Daoy (cell line): ENCODE measurements at places on chromosomes 6 and 20. TPM values are rescaled to one million over a fixed set of nuclear protein-coding genes. Genes with fewer than 3 reads are reported as not detected.

Gene LRP11
- total RNA-seq, result 60.6 and 73.0 TPM in 2 replicates

- DNase-seq, result no peak
These were observed 81.1 kb downstream of the LAMA4 start for GRCh38 chr6:112173221-112173804.

- DNase-seq, result no peak
These were observed 22.8 kb downstream of the DCBLD1 start for GRCh38 chr6:117505311-117505710.

DNA sequence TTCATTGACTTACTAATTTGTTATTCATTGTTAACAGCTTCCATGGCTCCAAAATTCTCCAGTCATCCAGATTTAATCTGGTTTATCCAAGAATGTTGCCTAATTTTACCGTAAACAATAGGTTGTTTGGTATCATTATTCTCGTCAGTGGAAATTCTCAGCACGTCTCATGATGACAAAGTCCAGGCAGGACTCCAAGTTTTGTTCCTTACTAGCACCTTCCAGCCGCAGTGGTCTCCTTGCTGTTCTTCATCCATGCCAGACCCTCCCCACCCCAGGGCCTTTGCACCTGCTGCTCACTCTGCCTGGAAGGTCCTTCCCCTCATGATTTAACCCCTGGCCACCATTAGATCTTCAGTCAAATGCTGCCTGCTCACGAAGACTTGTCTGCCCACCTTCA, 48.1 kb upstream of the NAA20 start:
- no peak for DNase-seq

- DNase-seq, result peak; percentile 97
These were observed 649 bp upstream of the RGL2 start for GRCh38 chr6:33299237-33299944.

Gene GMEB2
- 6.2 and 7.6 TPM in 2 replicates for total RNA-seq

DNA sequence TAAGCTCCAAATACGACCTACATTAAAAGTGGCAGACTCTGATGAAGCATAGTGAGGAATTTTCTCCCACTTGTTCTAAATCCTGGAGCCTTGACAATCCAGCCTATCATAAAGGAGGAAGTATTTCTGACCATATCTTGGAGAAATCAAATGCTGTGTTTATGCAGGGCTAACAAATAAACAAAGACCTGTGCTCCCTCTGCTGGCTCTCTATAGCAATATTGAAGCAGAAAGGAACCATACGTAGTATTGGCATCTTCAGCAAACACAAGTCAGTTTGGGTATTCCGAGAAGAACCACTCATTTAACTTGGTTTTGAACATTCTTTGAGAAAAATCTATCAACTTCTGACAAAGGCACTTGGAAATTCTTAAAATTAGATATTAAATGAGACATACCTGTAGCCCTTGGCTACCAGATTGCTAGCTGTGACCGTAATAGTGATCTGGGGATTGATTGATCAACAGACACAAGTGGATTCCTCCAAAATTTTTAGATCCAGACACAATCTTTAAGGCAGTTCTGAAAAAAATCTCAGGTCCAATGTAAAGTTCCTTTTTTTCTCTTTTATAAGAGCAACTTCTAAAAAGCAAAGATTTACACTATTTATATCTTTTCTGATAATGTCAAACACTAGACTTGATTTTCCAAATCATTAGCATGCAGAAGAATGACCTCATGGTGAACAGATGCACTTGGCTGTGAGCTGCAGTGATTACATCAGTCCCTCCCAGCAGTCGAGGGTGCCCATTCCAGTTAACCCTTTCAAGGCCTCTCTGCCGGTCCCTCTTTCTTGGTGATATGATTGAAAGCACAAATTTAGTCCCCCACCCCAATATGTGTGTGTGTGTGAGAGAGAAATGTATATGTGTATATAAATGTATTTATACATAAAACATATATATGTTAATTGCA, 40.2 kb downstream of the INSM1 start:
- DNase-seq, result no peak

- DNase-seq, result peak; percentile 82
These were observed 49.8 kb downstream of the SPATA2 start for GRCh38 chr20:49865559-49865958.

- no peak for DNase-seq
These were observed 67.3 kb downstream of the SCML4 start for GRCh38 chr6:107756660-107757355.

Gene PKHD1
- total RNA-seq, result under 0.01 TPM in 1 of 2 replicates, not detected in the other

- peak; percentile 9 for DNase-seq
These were observed 27.5 kb downstream of the TFAP2C start for GRCh38 chr20:56656632-56657031.

GRCh38 chr6:131754088-131754487, 43.3 kb upstream of the CTAGE9 start:
- DNase-seq, result no peak

Gene POFUT1
- 36.9 and 38.5 TPM in 2 replicates for total RNA-seq

DNA sequence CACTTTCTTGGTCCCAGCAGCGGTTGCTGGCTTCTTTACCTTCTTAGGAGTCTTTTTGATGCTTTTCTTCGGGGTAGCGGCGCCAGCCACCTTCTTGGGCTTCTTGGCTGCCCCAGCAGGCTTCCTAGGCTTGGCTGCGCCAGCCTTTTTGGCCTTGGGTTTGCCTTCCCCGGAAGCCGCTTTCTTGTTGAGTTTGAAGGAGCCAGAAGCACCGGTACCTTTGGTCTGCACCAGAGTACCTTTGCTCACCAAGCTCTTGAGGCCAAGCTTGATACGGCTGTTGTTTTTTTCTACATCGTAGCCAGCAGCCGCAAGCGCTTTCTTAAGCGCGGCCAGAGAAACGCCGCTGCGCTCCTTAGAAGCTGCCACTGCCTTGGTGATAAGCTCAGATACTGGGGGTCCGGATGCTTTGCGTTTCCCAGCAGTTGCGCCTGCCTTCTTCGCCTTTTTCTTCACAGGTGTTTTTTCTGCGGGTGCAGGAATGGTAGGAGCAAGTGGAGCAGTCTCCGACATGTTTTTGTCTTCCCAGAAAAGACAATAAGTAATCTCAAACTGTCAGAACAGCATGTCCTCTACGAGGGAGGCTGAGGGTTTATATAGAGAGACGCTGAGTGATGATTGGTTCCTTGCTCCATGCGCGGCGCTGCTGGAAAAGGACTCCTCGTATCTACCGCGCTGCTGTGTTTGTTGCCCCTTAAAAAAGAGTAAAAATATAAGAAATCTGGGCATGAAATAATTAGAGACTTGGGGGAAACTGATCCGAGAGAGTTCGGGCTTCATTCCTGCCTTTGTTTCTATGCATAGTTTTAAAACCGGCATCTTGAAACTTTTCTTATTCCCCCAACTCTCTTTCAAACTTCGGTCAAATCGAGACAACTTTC, 130.3 kb upstream of the BTN3A2 start:
- peak; percentile 77 for DNase-seq

- no peak for DNase-seq
These were observed 229.6 kb downstream of the EYA2 start for GRCh38 chr20:47124181-47124717.

Gene PIGT
- 51.3 and 58.7 TPM in 2 replicates for total RNA-seq

Gene ZBP1
- 0.11 TPM in 1 of 2 replicates, not detected in the other for total RNA-seq

Gene PDE7B
- total RNA-seq, result 0.17 and 0.65 TPM in 2 replicates

DNA sequence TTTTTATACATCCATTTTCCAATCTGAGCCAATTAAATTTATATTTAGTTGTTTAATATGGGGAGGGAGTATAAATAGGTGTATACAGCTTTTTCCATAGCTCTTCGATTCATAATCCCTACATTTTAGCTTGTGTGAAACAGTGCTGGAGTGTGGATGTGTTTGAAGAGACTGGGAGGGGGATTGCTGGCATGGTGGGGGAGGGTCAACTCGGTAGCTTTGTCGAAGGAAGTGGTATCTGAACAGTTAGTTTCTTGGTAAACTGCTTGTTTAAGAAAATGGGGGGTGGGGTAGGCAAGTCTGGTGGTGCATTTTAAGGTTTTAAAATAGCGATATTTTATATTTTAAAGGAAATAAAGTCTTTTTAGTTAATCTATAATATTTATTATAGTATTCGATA, 1.4 kb upstream of the LIN28B start:
- no peak for DNase-seq

Gene CLVS2
- under 0.01 TPM in 1 of 2 replicates, not detected in the other for total RNA-seq

DNA sequence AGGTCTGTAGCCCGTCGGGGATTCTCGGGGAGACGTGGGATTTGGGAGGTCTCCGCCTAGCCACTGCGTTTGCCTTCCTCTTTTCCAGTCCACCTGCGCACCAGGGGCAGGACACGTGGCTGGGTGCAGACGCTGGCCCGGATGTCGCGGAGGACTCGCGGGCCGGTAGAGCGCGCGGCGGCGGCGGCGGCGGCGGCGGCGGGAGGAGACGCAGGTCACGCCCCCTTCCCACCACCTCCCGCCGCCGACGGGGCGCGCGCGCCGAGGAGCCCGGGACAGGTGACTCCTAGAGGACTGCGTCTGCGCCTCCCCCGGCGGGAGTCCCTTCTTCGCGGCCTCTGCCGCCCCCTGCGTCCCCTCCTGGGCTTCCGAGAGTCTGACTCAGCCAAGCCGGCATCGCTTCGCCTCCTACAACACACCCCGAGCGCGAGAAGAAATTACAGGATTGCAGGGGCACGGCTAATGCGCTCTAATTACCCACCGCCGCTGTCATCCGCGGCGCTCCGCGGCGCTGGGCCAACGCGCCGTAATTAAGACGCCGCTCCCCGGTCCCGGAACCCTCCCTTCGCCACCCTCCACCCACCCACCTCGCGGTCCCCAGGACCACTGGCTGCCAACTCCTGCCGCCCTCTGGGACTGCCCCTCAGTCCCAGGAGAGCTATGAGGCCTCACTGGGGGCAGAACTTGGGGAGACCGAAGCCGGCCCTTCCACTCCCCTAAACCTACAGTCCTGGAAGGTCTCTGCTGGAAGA, 124.5 kb downstream of the MRPL14 start:
- peak; percentile 87 for DNase-seq

DNA sequence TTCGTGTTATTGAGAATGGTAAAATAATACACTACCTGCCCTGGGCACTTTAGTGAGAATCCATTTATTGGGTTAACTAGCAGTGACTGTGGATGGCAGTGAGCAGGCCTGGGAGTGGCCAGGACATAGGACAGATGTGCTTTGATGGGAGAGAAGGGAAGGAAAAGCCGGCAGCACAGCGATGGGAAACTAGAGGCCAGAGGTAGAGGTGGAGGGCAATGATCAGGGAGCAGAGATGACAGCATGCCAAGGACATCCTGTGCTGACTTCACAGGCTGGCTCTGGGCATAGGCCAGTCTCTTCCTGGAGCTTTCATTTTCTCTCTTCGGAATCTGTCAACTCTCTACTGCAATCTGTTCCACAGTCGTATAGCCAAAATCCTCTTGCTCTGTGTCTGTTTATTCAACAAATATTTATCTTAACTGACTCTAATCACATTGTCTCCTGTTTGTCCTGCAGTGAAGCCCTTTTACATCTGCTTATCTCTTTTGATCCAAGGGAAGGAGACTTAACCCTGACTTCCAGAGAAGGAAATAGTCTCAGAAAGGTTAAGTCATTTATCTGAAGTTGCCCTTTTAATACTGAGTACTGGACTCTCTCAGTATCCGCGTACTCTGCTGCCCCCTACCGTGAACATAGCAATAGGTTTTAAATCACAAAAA, 18.4 kb upstream of the MMP24 start:
- peak; percentile 68 for DNase-seq

DNA sequence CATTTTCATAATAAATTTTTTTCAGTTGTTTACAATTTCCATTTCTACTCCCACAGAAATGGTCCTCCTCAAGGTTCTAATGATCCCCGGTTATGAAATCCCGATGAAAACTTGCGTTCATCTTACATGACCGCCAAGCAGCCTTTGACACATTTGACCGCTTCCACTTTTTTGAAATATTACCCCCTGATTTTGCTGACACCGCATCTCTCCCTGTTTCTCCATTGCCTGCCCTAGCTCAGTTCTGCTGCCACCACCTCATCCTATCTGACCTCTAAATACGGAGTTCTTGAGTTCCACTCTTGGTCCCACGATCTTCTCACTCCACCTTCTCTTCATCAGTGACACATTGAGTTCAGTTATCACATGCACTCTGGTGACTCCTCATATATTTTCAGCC, 74.1 kb downstream of the SLC35B3 start:
- DNase-seq, result no peak

Gene MAS1
- not detected in 2 replicates for total RNA-seq
